ENCODE measurements at places on chromosomes 16 and 17. TPM values are rescaled to one million over a fixed set of nuclear protein-coding genes. Genes with fewer than 3 reads are reported as not detected.

KRTAP4-1 gene
- total RNA-seq, result not detected

NAT9 gene
- total RNA-seq, result 26.5 TPM

DHRS7C gene
- not detected for total RNA-seq

ANKRD40CL gene
- not detected for total RNA-seq

TPSG1 gene
- total RNA-seq, result not detected
